SHP77 (cell line): ENCODE measurements at places on chromosomes 12 and 14.
A peak's percentile ranks its signal among the peaks of the same experiment; 100 is the strongest.

DNA sequence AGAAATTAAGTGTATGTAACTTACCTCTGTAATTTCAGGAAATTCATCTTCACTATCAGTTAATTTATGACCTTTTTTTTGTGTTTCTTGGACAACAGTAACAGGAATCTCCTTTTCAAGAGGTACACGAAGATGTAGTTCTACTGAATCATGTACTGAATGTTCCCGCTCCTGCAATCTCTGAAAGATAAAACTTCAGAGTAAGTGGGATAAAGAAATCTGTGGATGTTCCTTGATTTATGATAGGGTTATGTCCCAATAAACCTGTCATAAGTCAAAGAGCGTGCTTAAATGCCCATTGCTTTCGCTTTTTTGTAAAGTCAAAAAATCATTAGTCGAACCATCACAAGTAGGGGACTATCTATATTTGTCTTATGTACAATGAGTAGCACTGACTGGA, 40.8 kb downstream of the SENP1 start:
- DNase-seq = no peak

DNA sequence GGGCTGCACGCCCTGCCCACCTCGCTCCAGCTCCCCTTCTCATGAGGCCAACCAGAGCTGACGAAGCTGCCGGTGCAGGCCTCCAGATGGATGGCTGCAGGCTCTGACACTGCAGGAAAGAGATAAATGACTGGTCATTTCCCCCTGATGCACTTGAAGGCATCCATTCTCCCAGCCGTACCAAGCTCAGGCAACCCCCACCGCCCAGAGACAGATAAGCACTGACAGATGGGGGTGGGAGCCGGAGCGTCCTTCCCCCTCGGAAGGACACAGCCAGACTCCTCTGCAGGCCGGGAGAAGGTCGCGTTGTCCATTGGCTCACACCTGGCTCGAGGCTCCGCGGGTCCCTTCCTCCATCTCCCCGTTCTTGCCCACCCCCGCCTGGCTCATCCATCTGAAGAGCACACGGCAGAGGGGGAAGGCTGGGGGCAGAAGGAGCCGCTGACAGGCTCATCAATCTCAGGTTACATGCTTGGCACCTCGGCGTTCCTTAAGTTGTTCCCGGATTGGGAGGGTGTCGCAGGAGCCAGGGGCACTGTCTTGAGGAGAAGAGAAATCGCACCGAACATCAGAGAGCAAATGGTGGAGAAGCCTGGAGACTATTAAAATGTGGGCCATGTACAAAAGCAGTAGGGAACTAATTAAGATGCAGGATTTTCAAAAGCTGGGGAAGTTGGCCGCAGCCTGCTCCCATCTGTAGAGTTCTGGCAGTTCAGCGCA, 151.6 kb downstream of the DPF3 start:
- DNase-seq = no peak

DNA sequence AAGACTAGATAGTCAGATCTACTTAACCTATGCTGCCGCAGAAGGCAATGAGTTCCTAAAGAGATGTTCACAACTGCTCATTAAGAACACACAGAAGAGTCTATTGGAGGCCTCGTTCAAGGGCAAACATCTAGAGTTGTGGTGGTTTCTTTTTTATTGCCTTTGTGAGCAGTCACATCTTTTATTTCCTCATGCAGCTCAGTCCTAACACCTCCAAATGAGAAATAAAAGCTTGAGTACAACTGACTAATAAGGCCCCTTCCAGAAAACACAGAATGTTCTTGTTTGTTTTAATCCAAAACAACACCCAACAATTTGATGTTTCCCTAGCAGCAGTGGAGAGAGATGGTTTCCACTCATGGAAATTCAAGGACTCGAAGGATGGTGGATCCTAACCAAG, 123.5 kb upstream of the NOS1 start:
- DNase-seq = no peak

GRCh38 chr14:97273540-97273939, 476.4 kb downstream of the VRK1 start:
- DNase-seq = no peak

DNA sequence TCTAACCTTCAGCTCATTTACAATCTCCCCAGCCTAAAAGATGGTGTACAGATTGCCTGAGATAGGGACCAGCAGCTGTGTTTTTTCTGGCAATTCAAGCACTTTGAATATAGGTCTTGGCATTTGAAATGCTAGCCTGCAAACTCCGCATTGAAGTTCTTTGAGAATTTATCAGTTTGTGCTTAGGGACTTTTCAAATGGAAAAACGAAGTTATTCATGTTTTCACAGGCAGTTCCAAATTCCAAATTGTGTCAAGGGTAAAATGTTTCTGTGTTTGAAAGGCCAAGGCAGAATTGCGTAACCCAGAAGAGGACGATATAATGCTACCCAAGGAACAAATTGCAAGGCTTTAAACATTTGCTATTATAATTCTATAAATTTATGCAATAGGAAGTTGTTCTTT, 168.9 kb upstream of the RASSF8 start:
- DNase-seq = no peak

- DNase-seq = no peak
Measured at GRCh38 chr12:89836026-89836425, 127.4 kb upstream of the ATP2B1 start.

- DNase-seq = no peak
Measured at GRCh38 chr14:74444866-74445265, 18.9 kb upstream of the SYNDIG1L start.

- DNase-seq = no peak
Measured at GRCh38 chr14:89007906-89008305, 183.5 kb downstream of the TTC8 start.

GRCh38 chr12:11568155-11568761, 81.2 kb upstream of the ETV6 start:
- DNase-seq = no peak

- DNase-seq = no peak
Measured at GRCh38 chr14:67186789-67187584, 2.3 kb upstream of the GARIN2 start.

DNA sequence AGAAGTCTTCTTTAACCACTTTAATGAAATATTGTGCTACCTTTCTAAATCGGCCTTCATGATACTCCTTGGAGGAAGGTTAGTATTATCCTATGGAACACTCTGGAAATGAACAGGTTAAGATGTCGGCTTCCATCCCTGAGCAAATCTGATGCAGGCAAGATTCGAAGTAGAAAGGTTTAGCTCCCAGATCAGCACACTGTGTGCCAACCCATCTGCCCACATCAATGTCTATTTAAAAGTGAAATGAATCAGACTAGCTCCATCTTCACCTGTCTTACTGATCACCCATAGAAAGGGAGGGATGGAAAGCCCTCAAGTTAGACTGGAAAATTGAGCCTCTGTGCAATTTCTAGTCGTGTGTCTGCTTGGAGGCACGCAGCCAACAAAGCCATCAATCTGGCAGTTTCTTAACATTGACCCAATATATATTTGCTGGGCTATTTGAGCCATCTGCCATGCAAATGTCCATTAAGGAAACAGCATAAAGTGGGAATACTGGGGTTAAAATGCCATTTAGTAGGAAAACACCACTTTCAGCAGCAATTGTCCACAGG, 506.1 kb downstream of the RMST start:
- no peak for DNase-seq

DNA sequence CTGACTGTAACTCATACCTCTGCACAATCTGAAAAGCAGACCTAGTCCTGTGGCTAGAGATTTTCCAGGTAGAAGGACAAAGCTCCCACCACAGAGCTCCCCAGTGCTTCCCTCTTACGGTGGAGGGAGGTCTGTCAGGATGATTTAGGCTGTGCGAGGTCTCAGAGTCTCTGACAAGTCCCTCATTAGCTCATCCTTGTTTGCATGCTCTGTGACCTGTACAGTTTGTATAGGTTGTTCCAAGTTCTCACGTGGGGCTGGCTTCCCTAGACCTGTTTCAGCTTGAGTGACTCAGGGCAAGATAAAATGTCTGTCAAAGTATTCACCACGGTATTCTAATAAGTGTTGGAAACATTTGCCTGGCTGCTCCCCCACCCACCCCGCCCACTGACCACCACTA, 34.8 kb downstream of the ASCL1 start:
- DNase-seq = peak; percentile 28

DNA sequence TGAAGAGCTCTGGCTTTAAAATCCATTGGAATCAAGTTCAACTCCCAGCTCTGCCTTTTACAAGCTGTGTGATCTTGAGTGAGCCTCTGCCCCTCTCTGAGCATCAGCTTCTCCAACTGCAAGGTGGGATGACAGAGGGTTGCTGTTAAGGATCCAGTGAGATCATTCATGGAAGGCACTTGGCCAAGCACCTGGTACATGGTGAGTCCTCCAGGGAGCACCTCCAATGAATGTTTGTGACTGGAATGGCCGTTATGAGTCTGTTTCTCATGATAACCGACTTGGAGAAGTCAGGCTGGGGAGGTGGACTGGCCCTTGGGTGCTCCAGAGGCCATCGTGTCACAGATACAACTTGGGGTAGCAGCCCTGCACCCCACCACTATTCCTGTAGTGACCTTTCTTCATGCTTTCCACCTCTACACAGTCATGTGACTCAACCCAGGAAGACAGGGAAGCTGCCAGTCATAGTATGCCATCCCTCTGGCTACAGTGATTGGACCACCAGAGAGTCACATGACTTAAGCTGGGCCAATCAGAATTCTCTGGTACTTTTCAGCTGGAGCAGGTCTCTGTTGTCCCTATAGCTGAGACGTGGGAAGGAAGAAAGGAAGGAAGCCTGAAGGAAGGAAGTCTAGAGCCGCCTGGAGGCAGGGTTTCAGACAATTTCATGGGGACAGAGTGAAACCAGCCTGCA, 146.5 kb upstream of the MYL2 start:
- no peak for DNase-seq

- peak; percentile 60 for DNase-seq
Measured at GRCh38 chr14:99252940-99253868, 18.8 kb downstream of the BCL11B start.

DNA sequence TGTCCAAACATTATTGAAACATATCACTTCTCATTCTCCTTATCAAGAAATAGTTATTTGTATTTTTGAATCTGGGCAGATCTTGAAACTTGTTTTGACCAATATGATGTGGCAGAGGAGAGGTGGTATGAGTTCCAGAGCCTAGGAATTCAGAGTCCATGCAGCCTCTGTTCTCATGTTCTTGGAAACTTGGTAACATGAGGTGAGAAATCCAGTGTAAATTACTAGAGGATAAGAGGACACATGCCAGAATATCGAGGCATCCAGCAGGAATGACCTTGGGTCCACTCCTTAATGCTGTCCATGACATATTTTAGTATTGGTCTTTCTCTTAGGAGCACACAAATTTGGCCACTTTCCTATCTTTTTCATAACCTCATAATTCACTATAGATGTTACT, 1374.6 kb downstream of the FSCB start:
- DNase-seq = no peak

GRCh38 chr14:79275292-79275655, 936.0 kb downstream of the DIO2 start:
- no peak for DNase-seq

- DNase-seq = no peak
Measured at GRCh38 chr12:42915426-42915825, 325.9 kb upstream of the PRICKLE1 start.

DNA sequence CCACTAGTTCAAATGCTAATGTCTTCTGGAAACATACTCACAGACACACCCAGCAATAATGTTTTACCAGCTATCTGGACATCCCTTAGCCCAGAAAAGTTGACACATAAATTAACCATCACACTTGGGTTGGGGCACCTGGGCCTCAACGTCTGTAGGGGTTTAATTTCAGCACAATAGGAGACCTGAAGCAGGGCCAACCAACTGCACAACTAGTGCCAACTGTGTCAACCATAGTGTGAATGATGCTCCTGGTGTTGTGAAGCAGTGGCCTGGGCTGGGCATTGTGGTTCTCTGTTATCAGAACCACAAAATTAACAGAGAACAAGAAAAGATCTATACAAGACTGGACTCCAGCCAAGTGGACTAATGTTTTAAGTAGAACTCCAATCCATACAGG, 106.7 kb upstream of the PPM1H start:
- DNase-seq = no peak

- DNase-seq = no peak
Measured at GRCh38 chr14:81236138-81236537, 15.4 kb upstream of the GTF2A1 start.

DNA sequence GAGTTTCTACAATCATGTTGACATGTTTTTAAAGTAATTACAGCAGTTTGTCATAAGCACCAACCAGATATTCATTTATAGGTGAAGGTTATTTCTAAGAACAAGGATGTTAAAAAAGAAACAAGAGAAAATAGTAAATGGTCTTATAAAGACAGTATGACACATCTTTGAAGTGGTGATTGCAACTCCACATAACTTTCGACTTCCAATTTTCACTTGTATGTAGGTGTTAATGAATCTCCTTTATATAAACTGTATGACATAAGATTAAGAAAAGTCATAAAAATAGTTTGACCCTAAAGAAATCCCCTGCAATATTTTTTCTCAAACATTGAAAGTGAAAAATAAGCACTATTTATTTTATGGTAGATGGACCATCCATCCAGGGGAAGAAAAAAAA, 144.8 kb upstream of the PTPRQ start:
- no peak for DNase-seq

- DNase-seq = no peak
Measured at GRCh38 chr12:25417071-25417470, 136.0 kb downstream of the LMNTD1 start.

- no peak for DNase-seq
Measured at GRCh38 chr12:7090222-7090998, 1.8 kb downstream of the C1R start.

- no peak for DNase-seq
Measured at GRCh38 chr12:53193040-53193439, 12.3 kb upstream of the CSAD start.

- no peak for DNase-seq
Measured at GRCh38 chr12:59689776-59690175, 93.9 kb downstream of the SLC16A7 start.

DNA sequence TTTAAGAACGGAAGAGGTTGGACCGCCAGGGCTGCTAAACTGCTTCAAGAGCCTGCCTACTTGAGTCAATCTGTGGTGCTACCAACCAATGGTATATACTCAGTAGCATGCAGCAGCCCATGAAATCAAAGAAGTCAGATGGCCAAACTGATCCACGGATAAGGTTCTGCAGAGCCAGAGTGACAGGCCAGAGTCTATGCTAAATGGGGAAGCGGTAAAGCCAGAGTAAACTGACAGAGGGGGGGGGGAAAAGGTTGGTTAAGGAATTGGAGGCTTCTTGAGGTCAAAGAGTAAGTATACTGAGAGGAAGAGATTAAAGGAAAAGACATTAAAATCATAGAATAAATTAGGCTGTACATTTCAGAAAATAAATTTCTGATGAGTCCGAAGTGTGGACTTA, 15.4 kb upstream of the SLC6A13 start:
- DNase-seq = no peak

DNA sequence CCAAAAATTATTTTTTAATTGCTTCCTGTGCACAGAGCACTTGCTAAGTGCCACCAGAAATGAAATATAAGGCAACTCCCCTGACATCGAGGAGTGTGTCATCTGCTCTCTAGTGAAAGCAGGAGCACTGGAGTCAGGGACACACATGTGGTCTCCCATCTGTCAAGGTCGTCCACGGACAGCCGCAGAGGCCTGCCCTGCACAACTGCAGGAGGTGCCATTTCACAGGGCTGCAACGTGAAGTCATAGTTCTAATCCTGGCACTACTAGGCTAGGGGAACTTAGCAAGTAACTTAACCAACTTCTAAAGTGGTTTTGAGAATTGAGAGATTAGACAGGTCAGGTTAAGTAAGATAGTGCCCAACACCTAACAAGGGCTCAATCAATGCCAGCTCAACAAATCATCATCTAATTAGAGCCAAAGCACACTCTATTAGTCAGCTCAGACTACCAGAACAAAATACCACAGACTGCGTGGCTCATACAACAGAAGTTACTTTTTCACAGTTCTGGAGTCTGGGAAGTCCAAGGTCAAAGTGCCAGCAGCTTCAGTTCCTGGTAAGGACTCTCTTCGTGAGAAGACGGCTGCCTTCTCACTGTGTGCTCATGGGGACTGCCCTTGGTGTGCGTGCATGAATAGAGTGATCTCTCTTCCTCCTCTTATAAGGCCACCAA, 30.7 kb downstream of the FOXN3 start:
- DNase-seq = no peak
